ENCODE measurements at places on chromosomes 7 and 10.

DNA sequence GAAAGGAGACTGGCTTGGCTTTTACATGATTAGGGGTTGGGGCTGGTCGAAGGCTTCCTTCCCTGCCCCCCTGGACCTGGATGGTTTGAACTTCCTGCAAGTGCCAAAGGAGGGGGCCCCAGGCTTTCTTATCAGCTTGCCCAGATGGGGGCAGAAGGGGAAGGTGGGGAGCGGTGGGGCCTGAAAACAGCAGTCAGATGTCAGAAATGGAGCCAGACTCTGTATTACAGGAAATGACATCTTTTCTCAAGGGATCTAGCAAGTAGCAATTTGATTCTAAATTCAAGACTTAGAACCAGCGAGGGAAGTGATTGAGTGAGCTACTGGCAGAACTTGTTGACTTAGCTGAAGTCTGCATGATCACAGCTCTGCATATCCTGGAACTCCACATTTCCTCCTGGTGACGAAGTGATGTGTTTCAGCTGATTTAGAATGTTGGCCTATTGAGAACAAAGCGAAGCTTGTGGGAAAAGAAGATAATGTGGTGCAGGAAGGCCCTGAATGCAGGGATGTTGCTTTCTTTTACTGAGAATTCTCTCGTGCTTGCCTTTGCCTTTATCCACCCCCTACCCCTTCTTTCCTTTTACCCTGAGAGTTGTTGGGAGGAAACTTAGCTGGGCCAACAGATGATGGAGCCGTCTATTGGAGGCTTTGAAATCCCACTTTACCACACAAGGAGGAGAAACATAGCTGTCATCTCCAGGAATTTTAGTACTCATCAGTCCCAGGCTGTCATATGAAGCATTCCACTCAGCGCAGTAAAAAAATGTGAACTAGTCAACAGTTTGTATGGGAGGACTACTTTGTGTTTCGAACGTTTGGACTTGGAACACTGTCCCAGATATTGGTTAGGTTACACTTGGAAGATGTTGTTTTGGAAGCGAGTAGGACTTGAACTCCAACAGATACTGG lies 43.2 kb downstream of the CCNY start:
- DNase-seq: peak; percentile 51

- no peak for DNase-seq
These were observed 42.0 kb downstream of the CDK6 start for GRCh38 chr7:92794391-92794790.

DNA sequence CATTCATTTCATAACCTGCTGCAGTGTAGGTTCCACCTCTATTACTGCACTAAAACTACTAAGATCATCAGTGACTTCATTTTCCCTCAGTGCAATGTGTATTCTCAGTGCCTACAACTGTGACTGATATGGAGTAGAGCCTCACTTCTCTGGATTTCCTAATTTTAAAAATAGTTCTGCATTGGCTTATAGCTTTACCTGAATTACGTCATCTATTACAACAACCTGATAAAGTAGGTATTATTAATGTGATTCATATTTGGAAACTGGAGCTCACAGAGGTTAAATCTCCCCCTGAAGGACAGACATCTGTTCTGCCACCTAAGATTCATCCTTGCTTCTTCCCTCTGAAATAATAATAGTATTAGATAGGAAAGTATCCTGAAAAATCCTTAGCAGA lies 70.9 kb upstream of the NOBOX start:
- DNase-seq: no peak

DNA sequence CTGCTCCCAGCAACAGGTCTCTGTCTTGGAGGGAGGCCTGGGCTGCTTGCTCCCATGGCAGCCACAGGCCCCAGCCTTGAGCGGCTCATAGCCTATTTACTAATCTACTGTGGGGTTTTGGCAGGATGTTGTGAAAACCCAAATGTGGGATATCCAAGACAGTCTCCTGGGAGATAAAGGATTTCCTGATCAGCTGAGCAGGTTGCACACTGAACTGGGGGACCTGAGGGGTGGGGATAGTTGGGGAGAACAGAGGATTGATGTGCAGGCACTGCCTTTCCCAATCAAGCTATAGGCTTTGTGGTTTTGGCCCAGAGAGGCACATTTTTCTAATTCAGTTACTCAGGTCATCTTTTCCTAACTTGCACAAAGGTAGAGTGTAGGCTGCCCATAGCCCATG lies 92.6 kb downstream of the SH2D4B start:
- no peak for DNase-seq

Measured in left ventricle myocardium superior (tissue), 1 donor.